Activated CD4-positive, alpha-beta T cell treated with anti-CD3 and anti-CD28 coated beads, Interleukin-2, amount 50 U/mL, for 1 hour (primary cell): ENCODE measurements at places on chromosomes 2 and 18.

DNA sequence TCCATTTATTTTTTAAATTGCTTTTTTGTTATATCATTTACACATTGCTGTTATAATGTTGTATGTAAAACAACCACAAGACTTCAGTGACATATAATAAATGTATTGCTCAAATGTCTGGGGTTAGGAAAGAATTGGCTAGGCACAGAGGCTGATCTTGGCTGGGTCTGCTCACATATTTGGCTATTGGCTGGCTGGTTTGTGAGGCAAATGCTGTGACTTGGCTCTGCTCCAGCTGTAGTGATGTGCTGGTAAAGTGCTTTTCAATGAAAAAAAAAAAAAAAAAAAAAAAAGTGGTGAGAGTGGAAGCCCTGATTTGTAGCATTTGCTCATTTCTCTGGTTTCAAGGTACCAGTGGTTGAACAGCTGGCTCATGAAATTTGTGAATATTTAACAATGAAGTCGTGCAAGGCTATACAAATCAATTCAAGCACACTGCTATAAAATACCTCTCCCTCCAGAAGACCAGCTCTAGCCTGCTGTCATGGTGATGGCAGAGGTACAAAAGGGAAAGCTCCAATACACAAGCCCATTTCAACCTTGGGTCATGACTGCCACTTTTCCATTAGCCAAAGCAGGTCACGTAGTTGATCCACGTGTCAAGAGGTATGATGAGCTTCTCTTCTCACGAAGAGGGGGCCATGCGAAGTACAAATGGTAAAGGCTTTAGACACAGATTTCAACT, 43.7 kb upstream of the RIT2 start:
- DNase-seq = no peak

DNA sequence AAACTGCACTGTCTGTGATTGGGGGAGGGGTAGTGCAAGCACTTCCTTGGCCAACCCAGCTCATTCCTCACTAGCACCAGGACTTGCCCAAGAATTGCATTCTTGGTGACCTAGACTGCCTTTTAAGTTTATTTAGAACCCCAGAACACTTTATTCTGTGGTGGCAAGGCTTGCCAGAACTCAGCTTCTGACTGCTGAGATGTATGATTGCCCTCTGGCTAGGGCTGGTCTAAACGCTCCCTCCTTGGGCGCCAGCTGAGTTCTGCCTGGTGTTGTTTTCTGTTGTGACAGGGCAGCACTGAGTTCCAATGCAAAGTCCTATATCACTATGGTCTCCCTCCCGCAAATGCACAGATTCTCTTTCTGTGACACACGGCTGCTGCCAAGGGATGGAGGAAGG, 247.7 kb downstream of the ZNF385B start:
- DNase-seq = no peak

- DNase-seq = no peak
Measured at GRCh38 chr2:231461516-231461971, 2.7 kb downstream of the NCL start.

- no peak for DNase-seq
Measured at GRCh38 chr2:26735883-26736588, 28.0 kb upstream of the SLC35F6 start.

DNA sequence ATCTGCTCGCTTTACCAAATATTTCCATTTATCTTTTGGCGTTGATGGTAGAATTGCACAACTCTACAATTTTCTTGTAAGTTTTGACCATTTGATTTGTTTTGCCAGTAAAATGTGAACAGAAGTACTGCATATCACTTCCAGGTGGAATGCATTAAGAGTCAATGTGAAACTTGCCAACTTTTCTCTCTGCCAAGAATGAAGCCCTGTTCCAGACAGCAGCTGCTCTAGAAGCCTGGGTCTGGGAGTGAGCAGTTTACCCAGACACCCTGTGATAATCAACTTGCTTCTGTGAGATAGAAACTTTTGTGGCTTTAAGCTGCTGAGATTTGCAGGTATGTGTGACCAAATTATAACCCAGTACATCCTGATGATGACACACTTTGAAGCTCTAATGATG, 115.9 kb upstream of the SYT4 start:
- DNase-seq = no peak

- DNase-seq = no peak
Measured at GRCh38 chr18:70195852-70196434, 9.5 kb downstream of the RTTN start.

DNA sequence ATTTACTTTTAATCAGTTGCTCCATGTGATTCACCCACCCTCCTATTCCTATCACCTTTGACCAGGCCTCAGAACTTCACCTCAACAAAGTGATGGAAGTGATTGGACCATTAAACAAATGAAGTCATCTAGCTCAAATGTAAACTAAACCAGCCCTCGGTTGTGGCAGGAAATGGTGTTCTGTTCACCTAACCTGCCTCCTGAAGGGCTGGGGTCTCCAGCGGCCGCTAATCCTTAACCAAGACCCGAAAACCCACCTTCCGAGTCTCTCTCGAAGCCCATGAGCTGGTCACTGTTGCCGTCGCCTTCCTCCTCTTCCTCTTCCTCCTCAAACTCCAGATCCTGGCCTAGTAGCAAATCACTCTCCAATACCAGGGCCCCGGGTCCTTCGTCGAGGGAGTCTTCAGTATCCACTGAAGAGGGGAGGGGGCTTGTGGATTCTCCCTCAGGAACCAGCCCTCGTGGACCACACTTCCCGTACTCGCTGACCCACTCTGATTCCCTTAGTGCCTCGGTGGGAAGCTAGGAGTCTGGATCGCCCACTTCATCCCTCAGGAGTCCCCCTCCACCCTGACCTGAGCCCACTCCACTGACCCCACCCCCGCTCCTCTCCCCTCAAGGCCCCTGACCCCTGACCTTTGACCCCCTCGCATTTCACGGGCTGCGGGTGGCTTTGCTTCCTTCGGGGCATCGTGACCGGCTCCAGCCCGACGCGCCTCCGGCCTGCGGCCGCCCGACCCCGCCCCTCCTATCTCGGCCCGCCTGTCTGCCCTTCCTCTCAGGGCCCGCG, 503 bp downstream of the ZNF513 start:
- DNase-seq = peak; percentile 28

DNA sequence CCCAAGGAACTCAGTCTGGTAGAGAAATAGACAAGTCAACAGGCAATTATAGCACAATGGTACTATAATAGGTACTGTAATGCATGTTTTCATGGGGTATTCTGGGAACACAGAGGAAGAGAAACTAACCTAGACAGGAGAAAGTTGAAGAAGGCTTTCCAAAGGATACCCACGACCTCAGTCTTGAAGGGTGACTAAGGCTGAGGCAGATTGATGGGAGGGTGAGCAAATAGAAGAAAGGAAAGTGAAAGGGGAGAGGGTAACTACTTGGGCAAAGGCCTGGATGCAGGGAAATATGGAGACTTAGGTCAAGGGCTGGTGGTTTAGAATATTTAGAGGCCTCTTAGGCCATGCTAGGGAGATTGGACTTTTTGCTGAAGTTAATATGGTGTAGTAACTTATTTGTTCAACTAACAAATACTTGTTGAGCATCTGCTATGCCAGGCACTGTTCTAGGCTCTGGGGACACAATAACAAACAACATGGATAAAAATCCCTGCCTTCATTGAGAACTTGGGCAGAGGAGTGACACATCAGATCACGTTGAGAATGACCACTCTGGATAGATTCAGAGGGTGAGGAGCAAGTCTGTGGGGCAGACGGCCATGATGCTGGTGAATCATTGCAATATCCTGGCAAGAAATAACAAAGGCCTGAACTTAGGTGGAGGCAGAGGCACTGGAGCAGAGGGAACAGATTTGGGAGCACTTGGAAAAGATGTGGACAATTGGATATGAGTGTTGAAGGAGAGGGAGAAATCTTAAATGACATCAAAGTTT, 56.4 kb downstream of the PLB1 start:
- no peak for DNase-seq

DNA sequence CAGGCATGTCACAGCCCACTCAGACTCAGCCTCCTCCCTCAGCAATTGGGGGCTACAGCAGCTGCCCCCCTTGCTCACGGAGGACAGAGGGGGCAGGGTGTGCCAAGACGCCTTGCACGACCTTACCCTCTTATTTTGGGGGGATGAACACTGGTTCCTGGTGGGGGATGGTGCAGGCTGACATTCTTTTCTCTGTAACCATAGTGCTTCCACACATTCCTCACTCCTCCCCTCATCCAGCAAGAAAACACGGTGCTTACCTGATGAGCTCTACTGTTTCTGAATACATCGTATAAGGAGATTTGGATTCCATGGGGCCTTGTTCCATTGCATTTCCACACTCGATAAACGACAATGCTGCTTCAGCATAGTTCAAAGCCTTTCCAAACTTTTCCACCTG, 75.4 kb upstream of the REV1 start:
- DNase-seq = no peak

DNA sequence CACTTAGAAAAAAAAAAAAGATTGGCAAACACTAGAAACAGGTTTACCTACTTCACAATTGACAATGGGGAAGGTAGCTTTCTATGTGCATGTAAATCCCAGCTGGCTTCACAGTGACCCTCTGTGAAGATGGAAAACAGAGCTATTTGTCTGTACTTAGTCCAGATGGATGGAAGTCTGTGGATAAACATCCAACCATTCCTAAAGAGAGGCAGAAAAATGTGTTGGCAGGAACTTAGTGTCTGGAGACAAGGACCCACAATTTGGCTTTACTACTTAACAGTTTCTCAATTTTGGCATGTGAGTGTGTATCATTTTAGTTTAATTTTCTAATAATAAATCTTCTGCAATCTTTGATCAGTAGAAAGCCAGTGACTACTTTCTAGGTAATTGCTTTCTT, 154.4 kb downstream of the RAD51AP2 start:
- no peak for DNase-seq

DNA sequence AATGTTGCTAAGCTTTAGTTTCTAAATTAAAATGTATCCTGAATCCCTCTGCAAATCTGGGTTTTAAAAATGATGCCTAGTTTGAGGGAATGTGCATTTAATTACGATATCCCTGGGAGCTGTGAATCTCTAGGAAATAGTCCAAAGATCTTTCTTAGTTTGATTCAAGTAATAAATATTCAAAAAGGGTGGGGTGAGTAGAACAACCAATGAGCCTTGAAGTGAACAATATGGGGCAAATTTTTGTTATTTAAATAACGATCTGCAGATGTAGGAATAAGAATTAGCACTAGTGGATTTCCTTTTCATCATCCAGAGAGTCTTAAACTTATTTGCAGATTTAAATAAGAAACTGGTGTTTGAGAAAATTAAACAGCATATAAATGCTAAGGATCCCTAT, 106.3 kb downstream of the ACVR1 start:
- DNase-seq = no peak

- no peak for DNase-seq
Measured at GRCh38 chr18:73458186-73458964, 590.6 kb upstream of the NETO1 start.

DNA sequence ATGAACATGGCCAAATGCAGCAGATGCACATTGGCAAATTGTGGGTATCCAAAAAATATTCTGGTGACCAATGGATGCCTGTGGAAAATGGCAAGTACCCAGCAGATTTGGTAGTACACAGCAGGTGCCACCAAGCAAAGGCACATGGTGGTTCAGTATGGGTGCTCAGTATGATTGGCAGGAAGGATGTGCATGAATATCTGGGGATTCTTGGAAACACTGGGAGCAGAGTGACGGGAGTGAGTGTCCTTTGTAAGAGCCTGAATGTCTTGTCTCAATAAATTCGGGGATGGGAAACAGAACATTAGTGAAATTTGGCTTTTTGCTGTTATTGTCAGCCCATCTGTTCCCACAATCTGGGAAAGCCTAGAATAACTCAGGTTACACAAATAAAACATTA, 36.8 kb upstream of the ACADL start:
- no peak for DNase-seq

DNA sequence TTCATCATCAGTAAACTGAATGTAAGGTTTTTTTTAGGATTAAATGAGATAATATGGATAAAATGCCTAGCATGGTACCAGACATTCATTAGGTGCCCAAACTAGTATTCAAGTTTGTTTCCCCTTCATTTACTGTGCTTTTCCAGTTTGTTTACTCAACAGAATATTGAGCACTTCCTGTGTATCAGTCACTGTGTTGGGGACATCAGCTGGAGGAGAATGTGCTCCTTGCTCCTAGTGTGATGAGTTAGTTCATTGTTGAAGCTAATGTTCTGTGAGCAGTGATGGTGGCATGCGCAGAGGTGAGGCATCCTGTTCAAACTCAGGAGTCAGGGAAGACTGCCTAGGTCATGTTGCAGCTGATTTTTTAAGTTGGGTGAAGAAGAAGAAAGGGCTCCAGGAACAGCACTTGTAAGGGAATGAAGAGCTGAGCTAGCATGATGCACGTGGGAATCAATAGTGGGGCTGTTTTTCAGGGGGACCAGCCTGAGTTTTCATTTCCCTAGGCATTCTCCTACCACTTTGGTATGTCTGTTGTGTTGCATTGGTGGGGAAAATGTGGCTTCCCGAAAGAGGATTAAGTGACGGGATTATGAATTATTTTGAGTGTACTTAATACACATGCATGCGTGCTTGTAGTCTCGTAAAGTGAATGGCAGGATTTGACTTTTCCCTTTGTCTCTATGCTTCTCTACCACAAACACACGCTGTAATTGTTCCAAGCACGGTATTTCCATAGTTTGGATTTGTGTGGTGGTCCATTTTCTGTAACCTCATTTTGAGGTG, 23.7 kb downstream of the TTLL4 start:
- DNase-seq = no peak

DNA sequence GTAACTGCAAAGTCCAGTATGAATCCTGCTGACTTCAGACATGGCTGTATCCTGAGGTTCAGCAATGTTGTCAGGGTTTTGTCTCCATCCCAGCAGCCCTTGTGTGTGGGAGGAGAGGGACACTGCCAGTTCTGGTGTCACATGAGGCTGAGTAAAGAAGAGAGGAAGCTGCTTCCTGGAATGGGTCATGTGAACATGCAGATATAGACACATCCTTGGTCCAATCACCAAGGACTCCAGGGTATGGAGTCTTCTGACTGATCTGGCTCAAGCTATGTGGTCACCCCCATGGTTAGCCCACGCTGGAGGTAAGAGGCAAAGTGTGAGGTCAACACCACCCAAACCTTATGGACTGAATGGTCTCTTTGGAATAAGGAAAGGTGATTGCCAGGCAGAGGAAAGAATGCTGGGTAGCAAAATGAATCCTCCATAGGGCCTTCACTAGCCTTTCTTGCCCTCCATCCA, 134.4 kb upstream of the SLC1A4 start:
- DNase-seq = no peak

GRCh38 chr2:46982351-46983064, 66.9 kb upstream of the MCFD2 start:
- no peak for DNase-seq

- DNase-seq = peak; percentile 69
Measured at GRCh38 chr2:160406591-160407392, 86.8 kb downstream of the RBMS1 start.

- DNase-seq = no peak
Measured at GRCh38 chr2:222050981-222051380, 247.8 kb downstream of the PAX3 start.

GRCh38 chr2:51960281-51960680, 928.3 kb upstream of the NRXN1 start:
- no peak for DNase-seq
